ENCODE measurements at places on chromosomes 6 and 20.

DNA sequence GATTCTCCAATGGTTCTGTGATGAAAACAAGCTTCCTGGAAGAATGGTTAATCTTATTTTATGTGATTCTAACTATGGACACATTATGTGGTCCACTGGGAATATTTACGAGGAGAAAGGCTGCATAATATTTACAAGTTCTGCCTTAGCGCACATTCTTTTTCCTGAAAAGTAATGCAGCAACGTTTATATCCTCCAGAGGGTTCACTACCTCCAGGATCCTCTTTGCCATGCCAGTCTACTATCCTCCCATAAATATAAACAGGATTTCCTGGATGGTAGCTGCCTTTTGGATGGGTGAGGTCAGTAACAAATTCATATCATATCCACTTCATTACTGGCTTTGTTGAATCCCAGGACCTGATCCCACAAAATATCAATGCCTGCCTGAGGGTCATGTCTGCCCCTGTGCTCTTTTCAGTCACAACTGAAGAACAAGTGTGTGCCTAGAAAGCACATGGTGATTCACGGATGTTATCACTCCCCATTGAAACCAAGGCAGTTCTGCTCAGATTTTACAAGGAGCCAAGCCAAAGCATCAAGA is 30.4 kb downstream of the ADGRF5 start:
- DNase-seq = no peak

DNA sequence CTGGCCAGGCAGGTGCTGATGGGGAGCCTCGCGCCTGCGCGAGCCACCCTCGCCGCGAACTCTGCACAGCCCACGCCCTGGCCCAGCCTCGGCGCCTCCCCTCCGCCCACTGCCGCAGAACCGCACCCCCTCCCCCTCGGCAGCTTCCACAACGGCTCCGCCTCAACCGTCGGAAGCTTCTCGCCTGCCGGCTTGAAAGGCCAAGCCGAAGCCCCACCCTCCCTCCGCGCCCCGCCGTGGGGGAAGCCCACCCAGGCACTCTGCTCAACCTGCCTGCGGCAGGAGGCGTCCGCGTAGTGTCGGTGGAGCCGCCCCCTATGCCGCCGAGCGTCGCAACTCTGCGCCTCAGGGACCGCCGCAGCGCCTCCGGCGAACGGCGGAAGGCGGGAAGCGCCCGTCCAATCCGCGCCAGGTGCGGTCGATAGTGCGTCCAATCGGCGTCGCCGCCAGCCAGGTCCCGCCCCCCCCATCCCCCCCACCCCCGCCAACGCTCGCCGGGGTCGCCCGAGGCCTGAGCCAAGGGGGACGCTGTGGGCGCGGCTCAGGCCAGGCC is at the start of gene SYCP2:
TSS of gene SYCP2 (minus strand) at position 342 of the 553 bp plus-strand sequence. CDS start 11,224 bp downstream, outside the sequence.
- no peak for DNase-seq

GRCh38 chr6:87481931-87482330 is 9.2 kb downstream of the SLC35A1 start:
- no peak for DNase-seq

- DNase-seq = peak; percentile 24
Measured at GRCh38 chr6:53811082-53811481, 16.3 kb downstream of the LRRC1 start.

- DNase-seq = no peak
Measured at GRCh38 chr20:3092611-3093379, 8.3 kb upstream of the AVP start.

GRCh38 chr20:24777746-24778145 is 171.3 kb upstream of the CST7 start:
- DNase-seq = no peak

- no peak for DNase-seq
Measured at GRCh38 chr6:160254467-160255312, 3.9 kb downstream of the SLC22A2 start.

DNA sequence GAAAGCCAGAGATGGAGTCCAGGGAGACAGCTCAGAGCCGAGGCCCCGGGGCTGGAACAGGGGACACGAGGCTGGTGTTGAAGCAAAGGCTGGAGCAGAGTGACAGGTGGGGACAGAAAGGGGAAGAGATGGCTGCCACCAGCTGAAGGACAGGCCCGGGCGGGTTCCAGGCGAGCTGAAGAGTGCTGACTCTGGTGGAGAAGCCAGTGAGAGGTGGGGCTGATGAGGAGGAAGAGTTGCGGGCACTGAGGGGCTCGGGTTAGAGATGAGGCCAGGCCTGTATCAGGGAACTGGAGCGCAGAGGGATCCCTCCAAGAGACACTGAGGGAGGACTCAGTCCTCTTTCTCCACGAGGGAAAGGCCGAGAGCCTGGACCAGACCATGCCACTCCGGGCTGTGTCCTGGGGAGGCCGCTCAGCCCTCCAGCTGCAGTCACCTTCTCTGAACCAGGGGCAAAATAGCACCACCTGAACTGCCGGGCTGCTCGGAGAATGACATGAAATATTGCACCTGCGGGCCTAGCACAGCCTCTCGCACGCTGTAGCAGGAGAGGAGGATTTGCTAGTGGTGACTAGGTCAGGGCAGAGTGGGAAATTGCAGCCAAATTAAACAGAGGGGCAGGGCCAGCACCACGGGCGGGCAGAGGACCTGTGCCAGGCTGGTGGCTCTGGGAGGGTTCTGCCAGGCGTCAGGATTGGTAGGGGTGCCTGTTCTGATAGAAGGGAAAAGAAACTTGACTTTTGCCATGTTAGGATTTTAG is 175.9 kb downstream of the ZDHHC14 start:
- no peak for DNase-seq

DNA sequence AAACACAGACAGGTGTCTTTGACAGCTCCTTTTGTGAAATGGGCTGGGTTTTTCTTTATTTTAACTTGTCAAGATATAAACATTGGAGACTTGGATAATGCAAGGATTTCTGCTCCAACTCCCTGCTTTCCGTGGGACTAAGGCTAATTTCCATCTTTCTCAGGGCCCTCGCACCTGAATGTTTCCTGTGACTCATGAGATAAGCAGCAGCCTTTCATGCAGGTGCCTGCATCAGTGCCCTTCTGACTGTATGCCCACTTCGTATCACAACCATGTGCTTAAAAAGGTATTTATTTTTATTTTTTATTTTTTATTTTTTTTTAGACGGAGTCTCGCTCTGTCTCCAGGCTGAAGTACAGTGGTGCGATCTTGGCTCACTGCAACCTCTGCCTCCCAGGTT is 736.1 kb downstream of the DOK5 start:
- DNase-seq = no peak

DNA sequence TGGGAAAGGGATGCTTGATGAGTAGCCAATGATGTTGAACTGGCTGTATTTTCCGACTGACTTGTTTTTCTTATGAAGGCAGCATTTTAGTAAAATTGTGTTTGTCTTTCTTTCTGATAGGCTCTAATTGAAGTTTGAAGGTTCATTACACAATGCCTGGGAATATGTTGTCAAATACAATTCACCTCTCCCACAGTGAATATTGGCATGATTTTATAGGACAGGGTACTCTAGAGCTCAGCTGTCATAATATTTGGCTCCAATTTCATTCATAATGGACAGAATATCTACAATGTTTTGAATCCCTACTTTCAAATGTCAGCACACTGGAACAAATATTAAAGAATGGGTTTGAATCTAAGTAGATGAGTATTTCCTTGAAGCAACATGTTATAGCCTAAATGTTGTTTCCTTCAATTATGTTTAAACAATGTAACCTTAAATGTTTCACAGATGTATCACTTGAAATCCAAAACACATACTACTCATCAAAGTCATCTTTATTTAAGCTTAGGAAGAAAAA is 81.4 kb downstream of the LAMA2 start:
- no peak for DNase-seq

DNA sequence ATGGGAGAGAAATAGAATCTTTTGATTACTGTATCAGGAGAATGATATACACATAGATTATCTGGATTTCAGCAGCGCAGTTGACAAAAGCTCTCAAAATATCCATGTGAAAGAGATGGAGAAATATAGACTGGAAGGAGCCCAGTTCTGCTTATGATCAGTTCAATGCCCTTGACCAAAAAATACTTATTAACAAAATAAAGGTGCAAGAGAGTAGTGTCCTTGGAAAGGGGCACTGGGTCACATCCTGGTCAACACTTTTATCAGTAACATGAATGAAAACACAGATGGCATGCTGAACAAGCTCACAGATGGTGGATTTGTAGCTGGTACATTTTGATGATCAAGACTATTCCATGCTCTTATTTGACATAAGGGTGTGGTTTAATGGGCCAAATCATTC is 63.9 kb upstream of the PLEKHG1 start:
- DNase-seq = no peak

GRCh38 chr6:13615792-13616120 is 621 bp downstream of the NOL7 start:
- DNase-seq = peak; percentile 79

DNA sequence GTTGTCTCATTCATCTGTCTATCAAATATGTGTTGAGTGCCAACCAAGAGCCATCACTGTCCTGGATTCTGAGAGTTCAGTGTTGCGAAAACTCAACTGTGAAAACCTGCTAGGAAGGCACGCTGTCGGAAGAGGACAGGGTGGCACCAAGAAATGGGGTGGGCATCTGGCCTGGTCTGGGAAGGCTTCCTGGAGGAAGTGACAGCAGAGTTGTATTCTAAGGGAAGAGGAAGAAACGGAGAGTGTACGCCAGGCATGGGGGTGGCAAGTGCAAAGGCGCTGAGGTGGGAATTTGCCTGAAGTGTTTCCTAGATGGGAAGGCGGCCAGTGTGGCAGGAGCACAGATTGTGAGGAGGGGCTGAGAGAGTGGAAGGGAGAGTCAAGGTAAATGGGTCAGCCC is 91.2 kb downstream of the ANKRD60 start:
- no peak for DNase-seq

- no peak for DNase-seq
Measured at GRCh38 chr20:64139199-64140060, 24.8 kb upstream of the MYT1 start.

DNA sequence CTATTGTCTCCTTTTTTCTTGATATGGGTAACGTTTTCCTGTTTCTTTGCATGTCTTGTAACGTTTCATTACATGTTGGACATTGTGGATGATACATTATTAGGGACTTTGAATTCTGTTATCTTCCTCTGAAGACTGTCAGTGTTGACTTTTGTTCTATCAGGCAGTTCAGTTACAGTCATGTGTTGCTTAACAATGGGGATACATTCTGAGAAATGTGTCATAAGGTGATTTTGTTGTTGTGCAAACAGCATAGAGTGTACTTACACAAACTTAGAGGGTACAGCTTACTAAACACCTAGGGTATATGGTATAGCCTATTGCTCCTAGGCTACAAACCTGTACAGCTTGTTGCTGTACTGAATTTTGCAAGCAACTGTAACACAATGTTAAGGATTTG is 64.7 kb downstream of the AK9 start:
- no peak for DNase-seq

- no peak for DNase-seq
Measured at GRCh38 chr6:89888871-89889270, 5.4 kb upstream of the GJA10 start.

- DNase-seq = peak; percentile 1
Measured at GRCh38 chr6:106026748-106027715, 59.1 kb upstream of the PRDM1 start.

GRCh38 chr6:2441601-2442475 is 196.4 kb upstream of the GMDS start:
- DNase-seq = no peak

DNA sequence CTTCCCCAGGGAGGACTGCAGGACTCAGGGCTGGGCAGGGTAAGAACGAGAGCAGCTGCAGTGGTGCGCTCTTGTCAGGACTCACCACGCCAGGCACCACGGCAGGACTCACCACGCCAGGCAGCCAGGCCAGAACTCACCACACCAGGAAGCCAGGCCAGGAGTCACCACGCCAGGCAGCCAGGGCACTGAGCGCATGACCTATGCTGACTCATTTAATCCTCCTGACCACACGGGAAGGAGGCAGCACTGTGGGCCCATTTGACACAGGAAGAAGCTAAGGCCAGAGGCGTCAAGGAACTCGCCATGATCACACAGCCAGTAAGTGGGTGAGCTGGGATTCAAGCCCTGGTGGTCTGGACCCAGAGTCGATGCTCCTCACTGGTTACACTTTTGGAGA is 189.3 kb downstream of the PREX1 start:
- DNase-seq = no peak

DNA sequence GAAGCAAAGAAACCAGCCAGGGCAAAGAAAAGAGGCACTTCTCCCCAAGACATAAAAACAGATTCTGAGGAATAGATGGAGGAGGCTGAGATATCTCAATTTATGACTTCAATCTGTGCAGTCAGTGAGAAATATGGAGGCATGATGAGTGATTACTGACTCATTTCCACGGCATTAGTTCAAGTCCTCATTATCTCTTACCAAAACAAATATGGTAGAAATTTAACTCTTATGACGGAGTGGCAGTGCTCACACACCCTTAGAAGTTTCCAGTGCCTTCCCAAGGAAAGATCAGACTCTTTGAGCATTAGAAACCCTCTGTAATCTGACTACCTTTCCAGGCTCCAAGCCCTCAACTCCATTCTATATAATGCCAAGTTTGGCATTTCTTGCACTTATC is 364.1 kb downstream of the ARHGAP18 start:
- DNase-seq = no peak

GRCh38 chr6:130843575-130844320 is 16.5 kb downstream of the SMLR1 start:
- no peak for DNase-seq

- DNase-seq = no peak
Measured at GRCh38 chr20:47810116-47810677, 24.9 kb upstream of the SULF2 start.

- DNase-seq = no peak
Measured at GRCh38 chr20:20864351-20865096, 152.1 kb upstream of the RALGAPA2 start.

Data from adrenal gland (tissue), 19 donors.